SHP77 treated with DMSO at 0.1 percent for 48 hours (cell line): ENCODE measurements at places on chromosomes 6 and 20.

- DNase-seq: no peak
These were observed 60.3 kb upstream of the DEK start for GRCh38 chr6:18324706-18325042.

DNA sequence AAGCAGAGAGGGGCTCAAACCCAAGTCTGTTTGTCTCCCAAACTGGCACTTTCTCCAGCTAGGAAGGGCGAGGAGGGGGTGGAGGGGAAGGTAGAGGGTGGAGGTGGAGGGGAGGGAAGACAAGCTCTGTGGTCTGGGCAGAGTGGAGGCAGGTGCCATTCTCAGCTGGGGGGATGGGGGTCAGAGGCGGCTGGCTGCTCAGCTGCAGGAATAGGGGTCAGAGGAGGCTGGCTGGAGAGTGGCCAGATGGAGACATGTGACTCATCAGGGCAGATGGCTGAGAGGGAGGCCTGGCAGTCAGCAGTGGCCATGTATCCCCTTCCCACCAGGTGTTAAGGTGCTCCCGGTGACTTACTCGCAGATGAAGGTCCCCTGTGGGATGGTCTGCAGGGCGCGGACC lies 3.5 kb upstream of the SLC44A4 start:
- DNase-seq: peak; percentile 83

- DNase-seq: no peak
These were observed 301.4 kb upstream of the CDYL start for GRCh38 chr6:4474810-4475209.

- peak; percentile 20 for DNase-seq
These were observed 3.5 kb upstream of the DDR1 start for GRCh38 chr6:30880698-30881252.

GRCh38 chr6:47292944-47293343 lies 16.8 kb downstream of the TNFRSF21 start:
- DNase-seq: no peak
